Activated CD8-positive, alpha-beta T cell treated with anti-CD3 and anti-CD28 coated beads for 36 hours (primary cell): ENCODE measurements at places on chromosomes 2 and 18. TPM values are rescaled to one million over a fixed set of nuclear protein-coding genes. Genes with fewer than 3 reads are reported as not detected.

DNA sequence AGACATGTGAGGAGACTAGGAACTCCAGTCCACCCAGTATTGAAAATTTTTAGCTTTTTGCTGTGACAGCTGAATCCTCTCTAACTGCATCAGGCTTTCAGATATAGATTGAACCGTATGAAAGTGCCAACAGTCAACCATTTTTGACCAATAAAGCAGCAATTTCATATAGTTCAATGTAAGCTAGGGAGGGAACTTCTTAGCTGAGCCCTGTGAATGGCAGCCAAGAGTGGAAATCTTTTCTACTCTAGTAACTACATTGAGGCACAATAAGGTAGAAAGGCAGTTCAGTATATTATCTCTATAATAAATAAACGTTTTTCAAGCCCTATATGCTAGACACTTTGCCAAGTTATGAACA is 96.3 kb upstream of the TANK start:
- no peaks in the 10 kb centered on the region for H3K36me3 ChIP-seq
- H3K4me1 ChIP-seq, result peaks cover 10% of the 10 kb centered on the region
- H3K4me3 ChIP-seq, result no peak overlapping the region
- H3K27me3 ChIP-seq, result peaks cover 1% of the 10 kb centered on the region
- H3K27ac ChIP-seq, result no peak overlapping the region
- DNase-seq, result no peak

DNA sequence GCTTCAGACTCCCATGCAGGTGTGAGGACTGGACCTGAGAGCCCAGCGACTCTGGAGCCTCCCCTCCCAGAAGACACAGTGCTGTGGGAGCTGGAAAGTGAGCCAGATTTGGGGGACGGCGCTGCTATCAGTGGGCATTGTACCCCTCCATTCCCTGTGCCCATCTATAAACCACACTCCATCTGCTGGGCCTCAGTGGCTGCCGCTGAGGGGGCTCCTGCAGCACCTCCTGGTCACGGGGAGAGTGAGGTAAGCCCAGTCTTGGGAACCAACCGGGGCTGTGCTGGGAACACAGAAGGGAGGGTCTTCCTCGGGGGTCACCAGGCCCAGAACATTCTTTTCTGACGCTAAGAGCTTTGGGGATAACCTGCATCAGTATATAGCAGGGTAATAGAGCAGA is 9.5 kb downstream of the PSD4 start:
- H3K4me3 ChIP-seq, result no peak overlapping the region
- no peak for DNase-seq
- H3K27me3 ChIP-seq, result no peaks in the 10 kb centered on the region
- H3K36me3 ChIP-seq, result peaks cover 82% of the 10 kb centered on the region
- H3K27ac ChIP-seq, result peak overlapping the region; percentile 59

Gene MRO
- not detected for total RNA-seq

- H3K4me1 ChIP-seq, result no peaks in the 10 kb centered on the region
- H3K27me3 ChIP-seq, result peaks cover 6% of the 10 kb centered on the region
- no peaks in the 10 kb centered on the region for H3K36me3 ChIP-seq
- no peak overlapping the region for H3K4me3 ChIP-seq
These were observed 373.3 kb upstream of the GALNT5 start for GRCh38 chr2:156884216-156884615.

- DNase-seq, result no peak
- no peaks in the 10 kb centered on the region for H3K27me3 ChIP-seq
- no peaks in the 10 kb centered on the region for H3K4me1 ChIP-seq
- H3K36me3 ChIP-seq, result no peaks in the 10 kb centered on the region
- H3K27ac ChIP-seq, result no peak overlapping the region
These were observed 491.2 kb downstream of the PIK3C3 start for GRCh38 chr18:42446195-42446594.

Gene CNNM3
- total RNA-seq, result 19.3 TPM

GRCh38 chr2:88885679-88886416 is 194.4 kb downstream of the RPIA start:
- DNase-seq, result no peak
- no peaks in the 10 kb centered on the region for H3K36me3 ChIP-seq
- peaks cover 11% of the 10 kb centered on the region for H3K27me3 ChIP-seq

DNA sequence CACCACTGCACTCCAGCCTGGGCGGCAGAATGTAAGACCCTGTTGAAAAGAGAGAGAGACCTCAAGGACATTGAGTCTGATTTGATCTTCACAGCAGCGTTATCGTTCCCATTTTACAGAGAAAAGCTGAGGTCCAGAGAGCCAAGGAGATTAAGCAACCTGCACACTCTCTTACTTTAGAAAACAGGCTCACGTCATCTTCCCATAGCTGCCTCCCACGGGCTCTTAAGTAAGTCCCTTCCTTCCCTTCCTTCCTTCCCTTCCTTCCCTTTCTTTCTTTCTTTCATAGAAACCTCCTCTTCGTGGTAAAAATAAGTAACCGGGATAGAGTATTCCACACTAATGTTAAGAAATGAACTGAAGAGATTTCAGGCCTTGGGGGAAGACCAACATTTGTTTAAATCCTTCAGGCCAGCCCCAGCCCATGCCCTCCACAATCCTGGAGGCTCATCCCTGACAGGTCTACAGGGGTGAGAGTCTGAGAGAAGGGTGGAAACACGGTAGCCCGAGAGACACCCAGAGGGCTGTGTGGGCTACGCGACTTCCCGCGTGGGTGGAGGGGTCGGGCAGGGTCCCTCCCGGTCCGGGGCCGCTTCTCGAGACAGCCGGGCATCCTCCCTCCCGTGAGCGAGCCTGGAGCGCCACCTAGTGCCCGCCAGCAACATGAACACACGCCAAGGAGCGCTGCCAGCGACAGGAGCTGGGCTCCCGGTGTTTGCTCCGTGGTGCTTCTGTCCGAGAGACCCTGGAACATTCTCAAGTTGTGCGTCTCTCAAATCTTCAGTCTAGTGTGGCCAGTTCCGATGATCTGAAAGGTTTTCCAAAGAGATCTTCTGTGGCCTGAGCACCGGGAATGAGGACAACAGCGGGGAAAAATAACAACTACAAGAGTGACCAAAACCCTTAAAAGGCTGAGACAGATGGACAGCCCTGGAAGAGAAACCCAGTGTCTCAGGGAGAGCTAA is 160.3 kb downstream of the INO80D start:
- no peaks in the 10 kb centered on the region for H3K36me3 ChIP-seq
- H3K4me1 ChIP-seq, result peaks cover 7% of the 10 kb centered on the region
- H3K4me3 ChIP-seq, result no peak overlapping the region
- DNase-seq, result peak; percentile 78
- H3K27me3 ChIP-seq, result peaks cover 42% of the 10 kb centered on the region

- H3K4me1 ChIP-seq, result peaks cover 23% of the 10 kb centered on the region
- H3K4me3 ChIP-seq, result no peak overlapping the region
- peak; percentile 18 for DNase-seq
- H3K27me3 ChIP-seq, result no peaks in the 10 kb centered on the region
- no peak overlapping the region for H3K27ac ChIP-seq
These were observed 85.8 kb downstream of the UXS1 start for GRCh38 chr2:106108351-106108750.

Gene REG1B
- not detected for total RNA-seq

DNA sequence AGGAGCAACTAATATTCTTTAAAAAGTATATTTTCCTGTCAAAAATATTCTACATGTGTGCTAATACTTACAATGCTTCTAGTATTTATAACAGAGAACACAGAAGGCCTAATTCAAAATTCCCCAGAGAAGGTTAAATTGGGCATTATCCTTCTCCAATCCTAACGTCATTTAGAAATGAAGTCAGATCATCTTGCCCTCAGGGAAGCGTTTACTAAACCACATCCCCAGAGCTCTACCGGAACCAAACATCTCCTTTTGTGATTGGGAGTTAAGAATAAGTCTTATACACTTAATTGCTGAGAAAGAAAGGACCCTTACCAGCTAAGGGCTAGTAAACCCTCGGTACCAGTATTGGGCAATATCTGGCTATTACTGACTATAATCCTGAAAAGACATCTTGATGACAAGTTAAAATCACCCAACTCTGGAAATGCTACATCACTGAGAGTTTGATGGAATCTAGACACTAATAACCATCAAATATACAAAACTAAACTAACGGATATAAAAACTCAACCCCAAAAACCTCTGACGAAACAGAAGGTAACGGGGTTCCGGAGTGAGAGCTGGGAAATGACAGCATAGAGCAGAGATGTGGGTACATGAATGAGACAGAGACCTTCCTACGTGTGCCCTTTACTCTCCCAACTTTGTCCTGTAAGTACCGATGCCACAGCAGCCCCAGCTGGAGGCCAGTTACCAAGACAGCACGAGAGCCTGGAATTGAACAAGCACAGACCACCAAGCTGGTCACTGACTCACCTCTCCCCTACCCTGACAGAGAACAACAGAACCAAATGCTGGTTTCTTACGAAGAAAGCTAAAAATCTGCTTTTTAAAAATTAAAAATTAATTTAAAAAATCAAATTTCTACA is 35.0 kb downstream of the WDSUB1 start:
- peaks cover 9% of the 10 kb centered on the region for H3K4me1 ChIP-seq
- DNase-seq, result no peak
- no peaks in the 10 kb centered on the region for H3K27me3 ChIP-seq
- no peak overlapping the region for H3K4me3 ChIP-seq

GRCh38 chr2:219155054-219155644 is 5.5 kb downstream of the NHEJ1 start:
- H3K36me3 ChIP-seq, result peaks cover 16% of the 10 kb centered on the region
- peaks cover 9% of the 10 kb centered on the region for H3K4me1 ChIP-seq
- H3K4me3 ChIP-seq, result no peak overlapping the region
- peak; percentile 36 for DNase-seq
- no peak overlapping the region for H3K27ac ChIP-seq

- no peaks in the 10 kb centered on the region for H3K4me1 ChIP-seq
- H3K27me3 ChIP-seq, result no peaks in the 10 kb centered on the region
- DNase-seq, result no peak
- no peak overlapping the region for H3K27ac ChIP-seq
These were observed 884 bp downstream of the PROM2 start for GRCh38 chr2:95275151-95275515.

DNA sequence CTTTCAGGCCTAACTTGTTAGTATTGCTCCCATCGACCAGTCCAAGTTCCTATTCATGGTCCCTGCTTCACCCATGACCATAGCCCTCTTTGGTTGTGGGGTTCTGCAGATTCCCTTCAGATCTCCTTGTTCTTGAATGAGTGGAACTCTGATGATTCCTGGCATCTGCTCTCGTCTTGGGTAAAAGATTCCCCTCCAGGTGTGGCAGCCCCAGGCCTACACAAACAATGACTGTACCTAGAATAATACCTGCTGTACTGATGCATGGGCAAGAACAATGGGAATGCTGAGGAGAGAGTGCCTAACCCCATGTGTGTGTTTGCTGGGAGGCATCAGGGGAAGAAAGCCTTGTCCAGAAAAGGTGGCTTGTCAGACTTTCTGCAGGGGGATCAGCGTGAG is 39.2 kb upstream of the MRPL19 start:
- no peak for DNase-seq
- peaks cover 3% of the 10 kb centered on the region for H3K4me1 ChIP-seq
- H3K36me3 ChIP-seq, result no peaks in the 10 kb centered on the region
- H3K27ac ChIP-seq, result no peak overlapping the region

- H3K4me1 ChIP-seq, result no peaks in the 10 kb centered on the region
- no peak for DNase-seq
- H3K27ac ChIP-seq, result no peak overlapping the region
- no peaks in the 10 kb centered on the region for H3K36me3 ChIP-seq
- H3K27me3 ChIP-seq, result peaks cover 4% of the 10 kb centered on the region
These were observed 55.0 kb downstream of the MEP1B start for GRCh38 chr18:32244881-32245280.

DNA sequence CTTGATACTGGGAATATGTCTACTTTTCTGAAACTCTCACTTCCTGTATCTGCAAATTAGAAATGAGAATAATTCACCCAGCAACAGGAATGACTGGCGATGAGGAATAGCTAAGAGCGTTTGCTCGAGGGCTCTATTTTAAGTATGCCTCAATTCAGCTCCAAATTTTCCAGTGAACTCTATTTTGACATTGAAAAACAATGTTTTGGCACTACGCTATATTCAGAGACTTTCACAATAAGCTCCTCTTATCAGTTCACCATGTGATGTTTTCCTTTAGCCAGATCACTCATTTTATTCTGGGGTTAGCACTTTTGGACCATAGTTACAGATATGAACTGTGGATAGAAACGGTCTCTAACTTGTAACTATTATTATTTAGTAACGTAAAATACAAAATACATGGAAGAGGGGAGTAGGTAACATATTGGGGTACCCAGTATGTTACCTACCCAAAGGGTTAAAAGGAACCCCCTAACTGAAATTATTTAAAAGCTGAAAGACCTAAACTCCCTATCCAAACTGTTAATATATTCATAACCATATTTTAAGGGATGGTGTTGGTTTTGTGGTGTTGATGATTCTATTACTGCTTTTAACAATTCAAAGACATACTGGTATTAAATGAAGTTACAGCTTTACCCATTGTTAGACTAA is 28.1 kb downstream of the SLC40A1 start:
- H3K27ac ChIP-seq, result no peak overlapping the region
- H3K4me3 ChIP-seq, result no peak overlapping the region
- no peak for DNase-seq
- H3K27me3 ChIP-seq, result no peaks in the 10 kb centered on the region
- no peaks in the 10 kb centered on the region for H3K36me3 ChIP-seq

- H3K4me1 ChIP-seq, result no peaks in the 10 kb centered on the region
- no peaks in the 10 kb centered on the region for H3K27me3 ChIP-seq
- H3K36me3 ChIP-seq, result no peaks in the 10 kb centered on the region
- H3K27ac ChIP-seq, result no peak overlapping the region
These were observed 406.8 kb downstream of the THSD7B start for GRCh38 chr2:137172162-137172561.

Gene MORN2
- 6.6 TPM for total RNA-seq

- H3K4me3 ChIP-seq, result no peak overlapping the region
- no peak overlapping the region for H3K27ac ChIP-seq
- H3K27me3 ChIP-seq, result no peaks in the 10 kb centered on the region
- peaks cover 6% of the 10 kb centered on the region for H3K4me1 ChIP-seq
These were observed 136.4 kb downstream of the SH3RF3 start for GRCh38 chr2:109265369-109265768.

DNA sequence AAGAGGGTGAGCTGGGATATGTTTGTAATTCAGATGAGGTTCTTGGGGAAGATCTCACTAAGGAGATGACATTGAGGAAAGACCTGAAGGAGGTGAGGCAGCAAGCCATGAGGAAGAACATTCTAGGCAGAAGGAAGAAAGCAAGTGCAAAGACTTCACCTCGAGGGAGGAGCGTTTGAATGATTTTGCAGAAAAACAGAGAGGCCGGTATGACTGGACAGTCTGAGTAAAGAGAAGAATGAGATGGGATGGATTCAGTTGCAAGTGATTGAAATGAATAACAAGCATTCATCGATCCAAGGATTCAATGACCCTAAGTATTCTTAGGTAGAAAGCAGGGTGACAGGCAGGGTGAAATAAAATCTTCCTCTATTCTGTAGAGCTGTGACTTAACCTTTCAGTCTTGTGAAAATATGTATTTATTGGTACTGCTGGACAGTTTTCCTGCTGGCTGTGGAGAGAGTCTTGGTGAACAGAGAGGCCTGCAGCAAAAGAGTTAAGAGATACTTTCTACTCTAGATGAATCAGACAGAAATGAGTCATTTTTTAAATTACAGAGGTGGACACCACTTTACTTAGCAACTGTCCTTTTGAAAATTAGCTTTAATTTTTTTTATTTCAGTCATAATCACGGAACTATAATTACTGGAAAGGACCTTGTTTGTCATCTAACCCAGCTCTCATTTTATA is 278.4 kb downstream of the LRRTM1 start:
- no peak overlapping the region for H3K27ac ChIP-seq
- no peaks in the 10 kb centered on the region for H3K4me1 ChIP-seq
- H3K27me3 ChIP-seq, result no peaks in the 10 kb centered on the region
- H3K4me3 ChIP-seq, result no peak overlapping the region
- DNase-seq, result no peak

GRCh38 chr2:112577756-112578155 is 6.7 kb upstream of the CHCHD5 start:
- peaks cover 38% of the 10 kb centered on the region for H3K36me3 ChIP-seq
- H3K27me3 ChIP-seq, result no peaks in the 10 kb centered on the region
- H3K27ac ChIP-seq, result no peak overlapping the region
- H3K4me3 ChIP-seq, result no peak overlapping the region
- peaks cover 10% of the 10 kb centered on the region for H3K4me1 ChIP-seq
